ENCODE measurements at places on chromosomes 3 and 15.

- DNase-seq, result no peak
Observed at GRCh38 chr3:66609660-66610561, 109.1 kb upstream of the LRIG1 start.

- no peak for DNase-seq
Observed at GRCh38 chr3:47855461-47856383, 52.8 kb downstream of the DHX30 start.

DNA sequence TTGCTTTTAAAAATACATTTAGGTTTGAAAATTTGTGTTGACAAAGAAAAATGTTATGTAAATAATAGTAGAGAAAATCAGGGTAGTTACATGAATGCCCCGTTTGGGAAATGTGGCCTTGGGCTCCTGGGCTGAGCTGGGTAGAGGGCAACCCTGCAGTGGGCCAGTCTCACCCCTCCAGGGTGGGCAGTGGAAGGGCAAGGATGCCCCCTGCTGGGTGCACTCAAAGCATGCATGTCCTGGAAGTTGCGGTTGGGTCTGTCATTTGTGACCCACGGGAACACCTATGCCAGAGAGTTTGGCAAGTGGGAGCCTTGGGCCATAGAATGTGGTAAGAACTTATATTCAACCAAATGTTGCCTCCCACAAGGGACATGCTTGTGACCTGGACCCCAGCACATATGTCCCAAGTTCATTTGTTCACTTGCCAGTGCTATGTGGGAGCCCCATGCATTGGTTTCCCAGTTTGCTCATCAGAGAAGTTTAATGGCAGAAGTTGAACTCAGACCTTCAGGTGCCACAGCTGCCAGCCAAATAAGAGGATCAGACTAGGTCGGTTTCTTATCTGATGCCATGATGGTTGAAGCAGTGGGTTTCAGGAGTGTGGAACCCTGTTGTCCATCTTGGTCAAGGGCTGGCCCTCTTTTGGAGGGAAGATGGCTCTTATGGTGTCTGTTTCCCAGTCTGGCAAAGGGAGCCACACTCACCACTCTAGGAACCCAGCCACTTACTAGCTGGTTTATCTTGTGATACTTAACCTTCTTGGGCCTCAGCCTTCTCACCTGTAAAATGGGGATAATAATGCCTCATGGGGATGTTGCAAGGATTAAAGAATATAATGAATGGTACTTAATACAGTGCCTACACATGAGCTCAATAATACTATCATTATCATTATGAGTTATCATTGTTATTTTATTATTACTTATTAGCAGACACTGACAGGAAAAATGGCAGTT, 2.5 kb upstream of the PLCB2 start:
- DNase-seq, result peak; percentile 62

- DNase-seq, result no peak
Observed at GRCh38 chr3:146537603-146538002, 6.8 kb downstream of the PLSCR1 start.

GRCh38 chr3:157515398-157515797, 12.2 kb upstream of the VEPH1 start:
- DNase-seq, result no peak

DNA sequence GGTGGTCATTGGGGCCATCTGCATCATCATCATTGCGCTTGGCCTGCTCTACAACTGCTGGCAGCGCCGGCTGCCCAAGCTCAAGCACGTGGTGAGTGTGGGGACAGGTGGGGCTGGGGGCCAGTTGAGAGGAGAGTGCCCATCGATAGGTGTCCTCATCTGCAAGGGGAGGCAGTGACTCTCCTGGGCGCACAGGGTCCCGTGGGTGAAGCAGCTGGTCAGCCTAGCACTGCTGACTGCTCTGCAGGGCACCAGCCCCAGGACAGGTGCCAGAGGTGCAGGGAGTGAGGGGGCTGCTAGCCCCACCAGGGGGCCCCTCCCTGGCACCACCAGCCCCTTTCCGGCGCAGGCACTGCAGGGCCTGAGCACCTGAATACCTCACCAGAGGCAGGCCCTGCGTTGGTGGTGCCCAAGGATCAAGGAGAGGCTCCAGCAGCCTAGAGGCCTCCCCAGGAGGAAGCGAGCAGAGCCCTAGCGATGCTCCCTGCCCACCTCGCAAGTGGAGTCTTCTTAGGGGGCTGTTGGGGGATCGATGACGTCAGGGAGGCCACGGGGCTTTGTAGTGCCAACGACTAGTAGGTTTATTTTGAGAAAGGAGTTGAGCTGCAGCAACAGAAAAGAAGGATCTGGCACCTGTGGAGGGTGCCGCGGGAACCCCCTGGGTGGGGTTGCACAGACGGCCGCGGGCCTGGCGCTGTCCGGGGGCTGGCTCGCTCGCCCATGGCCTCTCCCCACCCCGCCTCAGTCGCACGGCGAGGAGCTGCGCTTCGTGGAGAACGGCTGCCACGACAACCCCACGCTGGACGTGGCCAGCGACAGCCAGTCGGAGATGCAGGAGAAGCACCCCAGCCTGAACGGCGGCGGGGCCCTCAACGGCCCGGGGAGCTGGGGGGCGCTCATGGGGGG, 976 bp upstream of the ABTB1 start:
- DNase-seq, result peak; percentile 58

DNA sequence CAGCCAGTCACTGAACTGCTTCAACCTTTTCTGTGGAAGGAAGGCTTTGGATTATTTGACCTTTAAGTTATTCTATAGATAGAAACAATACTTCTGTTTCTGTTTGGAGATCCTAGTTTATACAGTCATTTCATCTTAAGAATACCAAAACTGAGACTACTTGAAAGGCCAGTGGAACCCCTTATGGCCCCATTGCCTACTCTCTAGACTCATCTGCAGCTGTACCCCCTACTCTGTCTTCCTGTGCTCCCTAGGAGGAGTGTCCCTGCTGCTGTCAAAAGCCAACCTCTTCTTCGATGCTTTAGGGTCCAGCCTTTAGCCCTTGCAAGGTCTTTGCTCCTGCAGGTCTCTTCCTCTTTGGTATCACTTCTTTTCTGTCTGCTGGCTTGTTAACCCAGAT, 169.6 kb downstream of the EDEM1 start:
- no peak for DNase-seq

DNA sequence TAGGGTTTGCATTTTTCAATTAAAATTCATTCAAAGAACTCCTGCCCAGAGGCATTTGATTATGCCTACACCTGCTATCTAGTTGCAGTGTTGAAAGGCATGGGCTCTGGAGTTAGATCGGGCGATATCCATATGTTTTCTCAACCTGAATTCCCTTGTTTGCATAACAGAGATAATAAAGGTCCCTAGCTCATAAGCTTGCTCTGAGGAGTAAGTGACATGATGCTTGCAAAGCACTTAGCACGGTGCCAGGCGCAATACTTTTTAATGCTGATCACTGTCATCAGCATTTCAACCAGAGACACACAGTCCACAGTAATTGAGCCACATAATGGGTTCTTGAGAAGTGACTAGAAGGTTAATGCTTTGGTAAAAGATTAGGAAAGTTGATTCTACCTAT, 106.3 kb upstream of the SAMMSON start:
- DNase-seq, result no peak

DNA sequence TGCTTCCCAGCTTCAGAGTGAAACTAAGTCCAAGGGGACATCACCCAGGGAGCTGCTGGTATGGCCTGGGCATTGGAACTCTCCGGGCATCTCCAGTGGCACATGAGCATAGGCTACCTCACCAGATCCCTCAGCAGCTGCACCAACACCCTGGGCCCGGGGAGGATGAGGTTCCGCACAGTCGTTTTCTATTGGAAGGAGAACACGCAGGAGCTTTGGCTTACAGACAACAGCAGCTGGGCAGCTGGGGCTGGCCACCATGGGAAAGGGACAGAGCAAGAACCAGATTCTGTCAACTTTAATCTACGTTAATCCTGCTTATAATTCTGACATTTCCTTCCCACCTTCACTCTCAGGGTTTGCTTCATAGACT, 65.5 kb downstream of the MYO1E start:
- no peak for DNase-seq

DNA sequence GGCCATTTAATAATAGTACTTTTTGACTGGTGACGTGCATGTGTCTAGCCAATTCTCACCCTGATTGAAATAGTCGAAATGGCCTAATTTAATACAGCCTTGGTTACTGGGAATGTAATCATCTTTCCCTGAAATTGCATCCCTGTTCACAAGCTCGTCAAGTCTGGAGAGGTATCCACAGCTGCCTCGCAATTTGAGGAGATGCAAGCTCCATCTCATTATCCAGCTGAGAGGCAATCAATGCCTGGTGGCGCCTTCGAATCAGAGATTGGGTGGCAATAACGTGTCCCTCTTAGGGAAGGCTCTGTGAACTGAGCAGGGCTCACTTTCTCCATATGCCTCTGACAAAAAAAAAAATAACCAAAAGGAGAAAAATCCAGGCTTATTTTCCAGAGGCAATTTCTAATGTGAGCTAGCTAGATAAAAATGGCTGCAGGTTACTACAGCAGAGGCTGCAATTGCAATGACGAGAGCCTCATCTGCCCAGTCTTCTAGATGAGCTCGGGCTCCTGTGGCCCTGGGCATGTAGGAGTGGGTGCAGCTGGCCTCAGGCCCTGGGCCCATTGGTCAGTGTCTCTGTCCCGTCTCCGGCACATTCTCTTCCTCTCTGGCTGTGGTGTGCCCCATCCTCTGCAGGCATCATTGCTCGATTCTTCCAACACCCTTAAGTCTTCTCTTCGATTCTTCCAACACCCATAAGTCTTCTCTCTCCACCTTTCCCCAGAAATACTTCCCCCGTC, 487.5 kb downstream of the GABRG3 start:
- DNase-seq, result no peak

DNA sequence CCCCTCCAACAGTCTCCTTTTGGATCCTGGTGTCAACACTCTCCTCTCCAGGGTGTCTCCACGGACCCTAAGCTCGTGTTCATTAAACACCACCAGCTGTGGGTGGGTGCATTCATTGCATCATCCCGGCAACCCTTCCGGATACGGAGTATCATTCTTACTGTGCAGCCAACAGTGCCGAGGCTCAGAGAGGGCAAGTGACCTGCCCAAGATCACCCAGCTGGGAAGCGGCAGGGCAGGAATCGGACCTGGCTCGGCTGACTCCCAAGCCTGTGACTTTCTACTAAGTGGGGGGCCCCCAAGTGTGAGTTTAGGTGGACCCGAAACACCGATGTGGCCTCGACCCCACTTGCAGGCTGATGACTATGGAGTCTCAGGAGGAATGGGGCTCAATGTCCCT, 20.4 kb downstream of the H1-8 start:
- DNase-seq, result no peak

DNA sequence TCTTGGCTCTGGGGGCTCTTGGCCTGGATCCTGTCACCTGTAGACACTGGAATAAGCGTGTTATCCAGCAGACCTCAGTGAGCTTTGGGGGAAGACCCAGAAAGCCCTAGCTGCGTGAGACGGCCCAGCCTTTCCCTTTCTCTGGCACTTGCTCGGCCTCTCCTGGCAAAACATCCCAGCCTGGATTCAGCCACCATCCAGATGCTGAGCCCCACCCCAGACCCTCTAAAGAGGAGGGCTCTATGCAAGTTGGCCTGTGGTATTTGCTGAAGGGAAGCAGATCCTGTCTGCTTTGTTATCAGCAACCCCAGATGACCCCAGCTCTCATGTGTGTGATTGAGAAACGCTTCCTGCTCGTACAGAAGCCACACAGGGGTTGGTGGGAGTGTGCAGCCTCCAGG, 267.2 kb downstream of the FAM43A start:
- DNase-seq, result no peak

DNA sequence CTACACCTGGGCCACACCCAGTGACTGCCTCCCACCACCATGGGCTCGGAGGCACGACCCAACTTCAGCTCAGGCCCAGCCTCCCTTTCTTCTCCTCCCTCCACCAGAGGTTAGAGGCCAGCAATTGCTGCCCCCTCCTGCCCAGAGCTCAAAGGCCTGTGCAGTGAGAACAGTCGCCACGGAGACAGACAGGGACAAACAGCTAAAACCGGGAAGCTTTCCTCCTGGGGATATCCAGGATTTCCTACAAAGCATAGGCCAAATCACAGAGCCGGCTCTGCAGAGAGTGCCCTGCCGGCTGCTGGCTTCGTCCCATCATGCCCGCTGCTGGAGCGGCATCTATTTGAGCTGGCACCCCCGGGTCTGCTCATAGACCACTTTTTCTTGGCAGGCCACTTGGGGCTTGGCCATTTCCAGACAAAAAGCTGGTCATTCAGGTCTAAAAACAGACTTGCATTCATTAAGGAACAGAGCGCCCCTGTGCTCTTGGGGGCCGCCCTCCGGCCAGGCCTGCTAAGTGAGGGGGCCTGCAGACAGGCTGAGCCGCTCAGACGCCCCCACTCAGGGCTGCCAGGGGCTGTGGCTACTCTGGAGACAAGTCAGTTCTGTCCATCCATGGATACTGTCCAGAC, 17.5 kb downstream of the GRAMD2A start:
- DNase-seq, result no peak

GRCh38 chr3:111582120-111582474, 13.0 kb downstream of the ZBED2 start:
- no peak for DNase-seq

- no peak for DNase-seq
Observed at GRCh38 chr3:100024520-100025303, 89.6 kb downstream of the FILIP1L start.

DNA sequence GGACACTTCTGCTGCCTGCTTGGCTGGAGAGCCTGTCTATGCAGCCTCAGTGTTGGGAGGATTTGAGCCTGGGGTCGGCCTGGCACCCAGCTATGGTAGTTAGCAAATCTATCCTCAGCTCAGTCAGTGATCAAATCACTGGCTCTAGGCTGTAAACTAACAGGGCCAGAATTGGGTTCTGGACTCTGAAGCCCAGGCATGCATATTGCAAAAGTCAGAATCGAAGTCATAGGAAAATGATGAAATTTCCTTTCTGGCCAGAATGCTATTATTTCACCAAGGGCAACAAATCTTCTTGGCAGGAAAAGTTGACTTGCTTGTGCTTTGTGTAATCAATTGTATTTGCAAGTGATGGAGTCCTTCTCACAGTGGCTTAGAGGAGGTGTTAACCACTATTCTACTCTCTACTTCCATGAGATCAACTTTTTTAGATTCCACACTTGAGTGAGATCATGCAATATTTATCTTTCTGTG, 482.6 kb upstream of the TPRG1 start:
- no peak for DNase-seq

DNA sequence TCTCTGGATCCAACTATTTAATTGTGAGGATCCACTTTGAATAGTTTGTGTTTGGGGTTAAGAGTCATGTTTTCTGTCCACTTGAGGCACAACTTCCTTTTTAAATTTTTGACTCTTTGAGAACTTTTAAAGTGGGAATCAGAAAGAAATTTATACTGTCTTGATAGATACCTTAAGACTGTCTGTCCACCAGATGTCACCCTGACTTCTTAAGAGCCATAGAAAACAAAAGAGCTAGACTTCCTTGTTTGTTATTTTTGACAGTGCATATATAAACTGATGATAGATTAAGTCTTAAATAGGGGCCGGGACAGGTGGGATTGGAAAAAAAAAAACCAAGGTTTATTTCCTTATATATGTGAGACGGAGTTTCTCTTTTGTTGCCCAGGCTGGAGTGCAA, 52.1 kb upstream of the WDR72 start:
- DNase-seq, result no peak

GRCh38 chr3:127821394-127821793, 921 bp downstream of the MGLL start:
- DNase-seq, result no peak
